ENCODE measurements at places on chromosomes 16 and 17. TPM values are rescaled to one million over a fixed set of nuclear protein-coding genes. Genes with fewer than 3 reads are reported as not detected.

DNA sequence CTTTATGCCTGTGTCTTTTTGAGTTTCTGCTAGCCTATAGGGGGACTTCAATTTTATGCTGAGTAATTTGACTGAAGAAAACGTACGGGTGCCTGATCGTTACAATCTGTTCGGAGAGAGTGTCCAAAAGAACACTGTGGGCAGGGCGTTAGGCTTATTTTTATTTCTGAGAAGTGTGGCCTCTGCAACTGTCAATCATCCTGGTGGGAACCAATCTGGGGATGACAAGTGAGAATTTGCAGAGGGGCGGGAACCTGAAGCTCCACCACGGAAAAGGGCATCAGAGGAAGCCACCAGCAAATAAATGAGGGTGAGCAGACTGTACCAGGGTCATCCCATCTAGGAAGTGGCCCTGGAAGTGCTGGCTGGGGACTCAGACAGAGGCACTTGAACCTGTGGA lies 12.0 kb upstream of the CDYL2 start:
- DNase-seq = no peak

DNA sequence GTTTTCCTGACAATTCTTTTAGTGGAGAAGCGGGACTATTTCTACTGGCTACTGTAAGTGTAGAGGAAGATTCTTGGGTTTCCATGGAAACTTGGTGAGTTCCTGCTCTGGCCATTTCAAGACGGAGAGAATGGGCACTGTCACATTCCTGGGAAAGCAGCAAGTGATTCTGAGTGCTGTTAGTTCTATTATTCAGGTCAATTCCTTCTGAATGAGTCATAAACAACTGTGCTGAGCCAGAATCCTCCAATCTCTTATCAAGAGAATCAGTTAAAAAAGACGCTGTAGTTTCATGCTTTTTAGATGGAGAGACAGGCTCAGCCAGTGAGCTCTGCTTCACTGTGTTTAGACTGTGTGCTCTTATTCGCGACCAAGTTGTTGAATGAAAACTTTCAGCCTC lies 19.6 kb downstream of the AKAP10 start:
- DNase-seq = peak; percentile 99

GRCh38 chr17:79353548-79353947 lies 257.3 kb downstream of the RBFOX3 start:
- no peak for DNase-seq

GRCh38 chr16:47299587-47299986 lies 155.8 kb upstream of the NETO2 start:
- DNase-seq = no peak

The HS3ST3A1 gene
- 139 TPM for total RNA-seq

The HASPIN gene
- total RNA-seq = 22.6 TPM

GRCh38 chr17:46166692-46167249 lies 26.5 kb downstream of the KANSL1 start:
- DNase-seq = no peak

The CNGB1 gene
- total RNA-seq = 0.12 TPM

The FOXJ1 gene
- total RNA-seq = not detected

The AOC3 gene
- 0.41 TPM for total RNA-seq

The PRAC2 gene
- not detected for total RNA-seq

GRCh38 chr17:65514541-65514940 lies 46.9 kb downstream of the AXIN2 start:
- no peak for DNase-seq

- no peak for DNase-seq
Observed at GRCh38 chr16:85153046-85153445, 40.8 kb upstream of the CIBAR2 start.

The KRT20 gene
- total RNA-seq = not detected

DNA sequence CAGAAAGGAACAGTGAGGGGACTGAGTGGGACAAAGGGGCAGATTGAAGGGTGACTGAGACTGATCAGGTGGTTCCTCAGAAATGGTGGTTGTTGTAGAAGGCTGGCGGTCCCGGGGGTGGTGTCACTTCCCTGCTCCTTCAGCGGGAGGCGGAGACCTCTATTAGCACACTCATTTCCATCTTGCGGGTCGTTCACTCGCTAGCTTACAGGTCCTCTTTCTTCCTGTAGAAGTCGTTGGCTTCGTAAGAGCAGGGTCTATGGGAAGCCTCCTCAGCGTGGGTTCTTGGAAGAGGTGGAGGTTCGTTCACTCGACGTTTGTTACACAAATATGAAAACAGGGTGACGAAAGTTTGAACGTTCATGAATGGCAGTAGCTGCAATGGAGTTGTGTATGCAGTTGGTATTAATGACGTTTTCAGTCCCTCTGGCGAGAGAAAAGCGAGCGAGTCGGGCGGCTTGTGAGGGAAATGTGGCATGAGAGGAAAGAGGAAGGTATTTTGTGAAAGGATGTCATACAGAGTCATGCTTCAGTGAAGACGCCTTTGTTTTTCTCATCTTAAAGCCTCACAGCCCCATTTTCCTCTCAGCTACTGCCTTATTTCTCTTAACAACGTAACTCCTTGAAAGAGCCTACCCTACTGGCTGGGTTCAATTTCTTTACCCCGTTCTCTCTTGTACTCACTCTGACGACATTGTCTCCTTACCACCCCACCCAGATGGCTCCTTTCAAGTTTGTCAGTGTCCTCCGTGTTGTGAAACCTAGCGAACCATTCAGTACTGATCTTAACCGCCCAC lies 667 bp downstream of the EFCAB13 start:
- DNase-seq = no peak

DNA sequence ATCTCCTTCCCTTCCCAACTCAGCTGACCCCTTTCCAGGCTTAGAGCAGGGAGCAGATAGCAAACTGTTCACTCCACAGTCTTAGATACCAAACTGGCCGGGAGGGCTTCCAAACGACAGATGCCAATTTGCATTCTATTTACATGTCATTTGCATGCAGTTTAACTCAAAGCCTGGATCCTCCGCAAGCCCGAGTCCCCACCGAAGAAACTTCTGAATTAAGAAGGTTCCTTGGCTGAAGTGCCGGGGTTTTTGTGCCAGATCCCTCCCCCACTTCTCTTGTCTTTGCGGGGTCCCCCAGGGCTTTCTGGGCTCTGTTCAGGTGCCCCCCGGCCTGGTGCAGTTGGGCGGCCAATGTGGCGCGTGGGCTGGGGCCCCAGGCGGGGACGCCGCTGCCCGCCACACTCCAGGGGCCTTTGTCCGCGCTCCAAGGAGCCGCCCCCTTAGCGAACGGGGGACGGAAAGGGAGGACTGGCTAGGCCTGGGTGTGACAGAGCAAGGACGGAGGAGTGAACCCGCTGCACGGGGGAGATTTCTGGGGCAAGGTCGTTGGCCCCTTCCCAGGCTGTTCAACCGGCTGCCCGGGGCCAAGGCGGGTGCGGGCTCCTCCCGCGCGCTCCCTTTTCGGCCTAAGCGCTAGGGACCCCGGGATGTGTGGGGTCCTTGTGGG lies 1.2 kb downstream of the GPRC5B start:
- no peak for DNase-seq

The CA4 gene
- total RNA-seq = not detected

- DNase-seq = peak; percentile 65
Observed at GRCh38 chr17:27241346-27241946, 52.5 kb upstream of the WSB1 start.

GRCh38 chr17:74697515-74697914 lies 15.2 kb downstream of the CD300LF start:
- no peak for DNase-seq

GRCh38 chr16:54203851-54204505 lies 82.6 kb downstream of the IRX3 start:
- DNase-seq = no peak

GRCh38 chr17:57858838-57859237 lies 9.0 kb upstream of the MRPS23 start:
- DNase-seq = no peak

All from A172 (cell line).